Natural killer cell (primary cell): ENCODE measurements at places on chromosomes 12 and 14.

- DNase-seq = no peak
Observed at GRCh38 chr14:47619392-47619791, 56.0 kb downstream of the MDGA2 start.

DNA sequence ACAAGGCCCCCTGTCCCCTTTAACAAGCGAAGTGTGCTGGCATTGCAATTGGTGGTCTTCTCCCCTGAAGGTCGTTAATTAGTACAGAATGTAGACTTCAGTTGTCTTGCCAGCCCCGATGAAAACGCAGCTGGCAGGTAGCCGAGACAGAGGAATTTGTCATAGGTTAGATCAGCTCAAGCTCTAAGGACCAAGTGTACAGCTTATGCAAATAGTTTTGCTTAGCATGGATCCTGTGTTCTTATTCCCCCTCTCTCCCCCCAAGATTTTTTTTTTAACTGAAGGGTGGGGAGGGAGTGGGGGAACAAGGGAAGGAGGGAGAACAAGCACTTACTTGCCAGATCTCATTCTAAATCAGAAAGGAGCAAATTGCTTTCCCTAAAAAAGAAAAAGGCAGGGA is 58.6 kb upstream of the PARP11 start:
- DNase-seq = no peak

DNA sequence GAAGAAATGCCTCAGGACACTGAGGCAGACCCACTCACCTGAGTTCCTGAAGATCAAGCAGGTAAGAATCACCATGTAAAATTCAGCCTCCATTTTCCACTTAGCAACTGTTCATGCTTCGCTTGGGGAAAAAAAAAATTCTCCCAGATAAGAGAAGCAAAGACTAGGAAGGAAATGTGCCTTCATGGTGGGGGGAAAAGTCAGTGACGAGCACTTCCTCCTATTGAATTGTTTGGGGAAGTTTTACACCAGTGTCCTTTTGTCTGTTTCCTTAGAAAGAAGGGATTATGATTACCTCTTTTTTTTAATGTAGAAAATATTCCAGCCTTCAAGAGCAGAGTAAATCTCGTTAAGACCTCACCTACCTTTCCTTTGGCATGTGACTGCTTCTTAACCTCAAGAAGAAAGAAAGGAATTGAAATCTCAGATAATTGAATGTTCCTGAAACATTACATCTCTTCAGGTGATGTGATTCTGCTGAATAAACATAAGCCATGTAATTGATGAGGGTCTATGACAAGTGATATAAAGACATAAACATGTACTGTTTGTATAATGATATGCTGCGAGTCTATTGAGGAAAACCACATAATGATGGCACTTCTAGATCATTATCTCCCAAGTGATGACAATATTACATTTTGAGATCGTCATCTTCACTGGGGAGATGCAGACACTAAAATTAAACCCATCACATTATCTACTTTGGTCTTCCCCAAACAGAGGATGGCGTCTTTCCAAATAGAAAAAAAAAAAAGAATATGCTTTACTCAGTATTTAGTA is at the start of gene PTPRB:
TSS of gene PTPRB (minus strand) at position 127 of the 783 bp plus-strand sequence. CDS start at position 93, 34 bp downstream.
- DNase-seq = no peak

DNA sequence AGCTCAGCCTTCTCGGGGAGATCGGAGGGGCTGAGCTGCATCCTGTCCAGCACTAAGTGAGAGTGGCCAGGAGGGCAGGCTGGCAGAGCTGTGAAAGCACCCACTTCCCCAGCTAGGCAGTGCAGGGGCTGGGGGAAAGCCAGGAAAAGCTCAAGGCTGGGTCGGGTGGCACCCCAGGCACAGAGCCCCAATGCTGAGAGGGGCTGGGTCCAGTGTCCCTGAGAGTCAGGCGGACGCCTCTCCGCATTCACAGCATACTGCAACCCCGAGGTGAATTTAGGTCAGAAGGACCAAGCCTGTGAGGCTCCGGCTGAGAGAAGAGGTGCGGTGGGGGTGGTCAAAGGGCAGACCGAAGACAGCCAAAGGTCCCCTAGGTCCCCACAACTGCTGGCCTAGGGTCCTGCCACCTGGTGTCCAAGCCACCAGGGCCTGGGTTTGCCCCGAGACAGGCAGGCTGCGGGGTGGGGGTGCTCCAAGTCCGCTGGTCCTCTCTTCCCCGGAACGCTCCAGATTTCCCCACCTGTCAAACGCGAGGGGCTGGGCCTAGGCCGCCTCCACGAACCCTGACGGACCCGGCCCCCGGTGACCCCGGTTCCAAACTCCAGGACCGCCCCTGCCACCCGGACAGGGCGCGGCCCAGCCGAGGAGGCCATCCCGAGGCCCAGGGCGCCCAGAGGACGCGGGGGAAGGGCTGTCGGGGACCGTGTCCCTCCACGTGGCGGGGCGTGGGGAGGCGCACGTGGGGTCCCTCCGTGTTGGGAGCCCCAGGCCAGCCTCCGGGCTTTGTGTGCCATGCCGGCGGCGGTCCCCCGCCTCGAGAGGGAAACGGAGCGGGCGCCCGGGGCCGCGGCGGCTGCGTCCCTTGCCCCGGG is 527 bp downstream of the CAMKK2 start:
- no peak for DNase-seq
